ENCODE measurements at places on chromosomes 5 and 9.

- DNase-seq: no peak
Measured at GRCh38 chr5:138508958-138509357, 34.1 kb downstream of the ETF1 start.

GRCh38 chr9:127231666-127232065, 32.9 kb upstream of the GARNL3 start:
- DNase-seq: no peak

DNA sequence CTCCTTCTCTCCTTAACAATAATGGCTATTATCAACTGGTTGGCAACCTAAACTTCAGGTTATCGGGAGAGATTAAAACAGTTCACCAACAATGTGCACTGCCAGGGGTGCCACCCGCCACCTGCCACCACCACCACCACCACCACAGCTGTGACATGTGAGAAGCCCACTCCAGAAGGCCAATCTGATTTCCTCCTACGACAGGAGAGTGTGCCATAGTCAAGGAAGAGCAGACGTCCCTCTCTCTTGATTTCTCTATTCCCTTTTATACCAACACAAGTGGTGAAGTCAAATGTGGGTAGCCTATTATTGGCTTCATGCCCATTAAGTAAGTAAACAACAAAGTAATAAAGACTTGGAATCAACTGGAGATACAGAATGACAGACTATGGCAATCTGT, 22.4 kb downstream of the GNAQ start:
- DNase-seq: no peak

DNA sequence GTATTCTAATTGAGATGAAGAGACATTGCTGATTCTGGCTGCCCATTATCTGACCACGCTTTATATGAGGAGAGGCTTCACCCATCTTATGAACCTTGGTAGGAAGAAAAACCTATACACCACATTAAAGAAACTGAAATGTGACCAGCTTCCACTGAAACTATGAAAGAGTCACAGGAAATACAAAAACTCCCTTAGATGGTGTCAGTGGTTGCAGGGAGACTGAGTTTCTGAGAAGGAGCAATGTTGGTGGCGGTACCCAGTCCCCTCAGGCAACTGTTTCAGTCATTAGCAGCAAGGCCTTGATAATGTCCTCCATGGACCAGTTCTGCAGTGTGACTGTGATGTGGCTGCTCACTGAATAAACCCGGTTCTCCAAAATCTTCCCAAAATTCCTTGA, 110.5 kb upstream of the FTMT start:
- DNase-seq: no peak

GRCh38 chr5:136026636-136027035, 2.2 kb upstream of the TGFBI start:
- no peak for DNase-seq

- no peak for DNase-seq
Measured at GRCh38 chr9:124392254-124392870, 22.9 kb downstream of the PSMB7 start.

GRCh38 chr9:111615928-111616327, 15.2 kb upstream of the DNAJC25 start:
- no peak for DNase-seq

- DNase-seq: no peak
Measured at GRCh38 chr5:97042996-97043395, 99.4 kb downstream of the LIX1 start.

GRCh38 chr9:91647371-91647770, 223.7 kb upstream of the NFIL3 start:
- DNase-seq: no peak

DNA sequence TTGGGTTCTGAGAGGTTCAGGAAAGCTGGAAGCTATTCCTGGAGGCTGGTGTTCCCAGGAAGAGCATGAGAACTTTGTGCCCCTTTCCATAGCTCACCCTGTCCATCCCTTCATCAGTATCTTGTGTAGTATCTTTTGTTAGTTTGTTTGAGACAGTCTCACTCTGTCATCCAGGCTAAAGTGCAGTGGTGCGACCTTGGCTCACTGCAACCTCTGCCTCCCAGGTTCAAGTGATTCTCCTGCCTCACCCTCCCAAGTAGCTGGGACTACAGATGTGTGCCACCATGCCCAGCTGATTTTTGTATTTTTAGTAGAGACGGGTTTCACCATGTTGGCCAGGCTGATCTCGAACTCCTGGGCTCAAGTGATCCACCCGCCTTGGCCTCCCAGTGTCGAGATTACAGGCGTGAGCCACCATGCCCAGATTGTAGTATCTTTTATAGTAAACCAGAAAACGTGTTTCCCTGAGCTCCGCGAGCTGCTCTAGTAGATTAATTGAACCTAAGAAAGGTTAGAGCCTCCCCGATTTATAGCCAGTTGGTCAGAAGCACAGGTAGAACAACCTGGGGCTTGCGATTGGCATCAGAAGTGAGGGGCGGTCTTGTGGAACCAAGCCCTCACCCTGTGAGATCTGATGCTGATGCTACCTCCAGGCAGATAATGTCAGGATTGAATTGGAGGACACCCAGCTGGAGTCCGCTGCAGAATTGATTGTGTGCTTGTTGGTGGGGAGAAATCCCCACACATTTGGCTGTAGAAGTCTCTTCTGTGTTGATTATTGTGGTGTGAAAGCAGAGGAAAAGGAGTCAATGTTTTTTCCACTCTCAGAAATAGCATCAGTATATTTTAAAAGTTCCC, 32.3 kb downstream of the ATP6V0E1 start:
- DNase-seq: no peak

DNA sequence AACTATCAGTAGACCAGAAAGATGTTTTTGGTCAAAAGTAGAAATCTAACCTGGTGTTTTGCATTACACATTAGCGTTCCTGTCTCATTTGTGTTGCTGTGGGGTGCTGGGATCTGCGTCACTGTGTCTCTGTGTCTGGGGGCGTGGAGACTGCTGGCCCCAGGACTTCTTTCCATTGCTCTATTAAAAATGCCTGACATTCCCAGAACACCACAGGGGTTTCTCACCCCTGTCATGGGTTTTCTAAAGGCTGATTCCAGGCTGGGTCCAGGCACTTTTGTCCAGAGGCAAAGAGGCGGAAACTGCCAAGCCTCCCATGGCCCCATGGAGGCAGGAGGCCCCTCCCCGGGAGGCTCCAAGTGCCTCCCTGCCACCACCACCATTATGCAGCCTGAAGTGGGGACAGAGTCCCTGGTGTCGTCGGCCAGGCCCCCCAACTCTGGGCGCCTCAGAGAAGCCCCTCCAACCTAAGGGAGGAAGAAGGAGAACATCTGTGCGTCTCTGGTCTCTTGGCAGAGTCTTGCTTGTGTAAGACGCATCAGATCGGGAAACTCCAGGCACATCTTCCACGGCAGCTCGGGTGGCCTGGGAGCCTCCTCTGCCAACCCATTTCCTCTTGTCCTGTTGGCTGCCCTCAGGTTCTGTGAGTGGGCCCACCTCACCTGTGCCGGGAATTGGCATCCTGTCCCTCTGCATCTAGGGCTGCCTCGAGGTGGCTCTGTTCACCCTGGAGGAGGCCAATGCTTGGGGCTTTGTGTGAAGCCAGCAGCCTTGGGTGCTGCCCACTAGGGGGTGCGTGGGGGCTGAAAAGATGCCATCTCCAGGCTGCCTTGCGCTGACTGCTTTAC, 13.8 kb upstream of the PLEKHG4B start:
- no peak for DNase-seq

All from stimulated activated CD4-positive, alpha-beta T cell treated with anti-CD3 and anti-CD28 coated beads, TNF-alpha, amount 100 ng/mL, for 24 hours (primary cell).